ENCODE measurements at places on chromosomes 2 and 18.

DNA sequence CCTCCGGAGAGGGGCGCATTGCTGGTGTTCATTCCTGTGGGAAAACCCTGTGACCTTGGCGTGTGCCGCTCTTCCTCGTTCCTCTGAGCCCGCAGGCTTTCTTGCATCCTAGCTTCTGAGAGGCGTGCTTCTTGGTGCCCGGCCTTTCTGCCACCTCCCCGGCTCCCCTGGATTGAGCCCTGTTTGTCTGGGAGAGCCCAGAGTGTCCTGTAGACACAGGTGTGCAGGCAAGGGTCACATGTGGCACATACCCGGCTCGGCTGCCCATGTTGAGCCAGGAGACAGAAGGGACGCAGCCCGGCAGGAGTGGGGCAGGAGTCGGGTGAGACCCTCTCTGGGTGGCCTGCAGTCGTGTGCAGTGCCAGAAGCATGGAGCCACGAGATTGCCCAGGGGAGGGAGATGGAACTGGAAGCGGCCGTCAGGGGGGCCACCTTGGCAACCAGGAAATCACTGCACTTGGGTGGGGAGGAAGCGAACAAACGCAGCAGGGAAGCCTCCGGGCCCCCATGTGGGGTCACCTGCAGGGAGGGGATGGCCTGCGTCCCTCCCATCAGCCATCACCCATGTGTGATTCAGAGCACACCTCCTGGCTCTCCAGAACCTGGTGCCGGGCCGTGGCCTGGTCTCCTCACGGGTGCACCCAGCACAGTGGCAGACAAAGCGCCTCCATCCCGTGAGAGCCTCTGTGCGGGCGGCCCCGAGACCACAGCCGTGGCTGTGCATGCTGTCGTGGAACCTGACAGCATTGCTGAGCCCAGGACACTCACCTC, 92.9 kb downstream of the SH3BP4 start:
- DNase-seq: no peak

- DNase-seq: peak; percentile 42
Measured at GRCh38 chr2:218186355-218186766, 19.6 kb upstream of the CXCR1 start.

- no peak for DNase-seq
Measured at GRCh38 chr18:67726882-67727281, 210.4 kb upstream of the DSEL start.

GRCh38 chr18:8011361-8011760, 444.2 kb downstream of the PTPRM start:
- DNase-seq: no peak

- DNase-seq: no peak
Measured at GRCh38 chr2:29123617-29124349, 8.6 kb downstream of the CLIP4 start.

GRCh38 chr2:218859556-218859987, at the start of gene WNT6:
Gene WNT6, plus strand, starts transcription at chr2:218859805. Its CDS starts 233 bp downstream, at chr2:218860038.
- DNase-seq: no peak

GRCh38 chr2:27946530-27947060, 56.1 kb downstream of the BABAM2 start:
- no peak for DNase-seq
